ENCODE measurements at places on chromosomes 7 and 10.
A peak's percentile ranks its signal among the peaks of the same experiment; 100 is the strongest.

- DNase-seq = no peak
These were observed 27.8 kb downstream of the ENTPD1 start for GRCh38 chr10:95783741-95784140.

DNA sequence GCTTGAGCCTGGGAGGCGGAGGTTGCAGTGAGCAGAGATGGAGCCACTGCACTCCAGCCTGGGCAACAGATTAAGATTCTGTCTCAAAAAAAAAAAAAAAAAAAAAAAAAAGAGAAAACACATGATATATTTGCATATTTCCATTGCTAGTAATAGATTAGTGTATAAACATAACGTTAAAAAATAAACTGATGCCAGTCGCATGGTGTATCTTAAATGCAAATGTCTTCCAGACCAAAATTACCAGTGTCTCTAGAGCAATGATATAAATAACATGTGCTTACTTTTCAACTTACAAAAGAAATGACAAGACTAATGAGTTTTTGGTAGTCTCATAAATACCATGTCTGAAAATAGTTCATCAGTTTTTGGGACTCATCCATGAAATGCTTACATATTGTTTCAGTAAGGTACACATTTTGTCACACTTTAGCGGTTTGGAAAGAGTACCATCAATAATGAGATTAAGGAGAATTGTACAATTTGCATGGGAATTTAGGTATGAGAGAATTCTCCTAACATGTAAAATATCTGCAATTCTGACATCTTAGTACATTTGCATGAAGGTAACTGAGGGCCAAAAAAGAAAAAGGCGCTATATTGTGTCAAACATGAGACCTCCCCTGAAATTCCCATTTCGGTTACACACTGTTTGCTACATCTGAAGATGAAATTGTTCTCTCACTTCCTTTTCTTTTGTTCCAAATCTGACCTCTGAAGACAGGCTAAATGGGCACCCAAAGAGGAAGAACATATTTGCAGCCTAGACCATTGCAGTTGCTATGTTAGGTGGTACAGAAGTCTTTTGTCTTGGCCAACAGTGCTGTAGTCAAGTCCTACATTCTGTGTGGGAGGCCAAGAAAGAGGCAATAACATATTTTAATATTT, 51.5 kb upstream of the PIP4K2A start:
- DNase-seq = no peak

GRCh38 chr7:158246960-158247673, 340.5 kb downstream of the PTPRN2 start:
- no peak for DNase-seq

GRCh38 chr10:65394502-65395297, 1531.1 kb upstream of the LRRTM3 start:
- DNase-seq = no peak

DNA sequence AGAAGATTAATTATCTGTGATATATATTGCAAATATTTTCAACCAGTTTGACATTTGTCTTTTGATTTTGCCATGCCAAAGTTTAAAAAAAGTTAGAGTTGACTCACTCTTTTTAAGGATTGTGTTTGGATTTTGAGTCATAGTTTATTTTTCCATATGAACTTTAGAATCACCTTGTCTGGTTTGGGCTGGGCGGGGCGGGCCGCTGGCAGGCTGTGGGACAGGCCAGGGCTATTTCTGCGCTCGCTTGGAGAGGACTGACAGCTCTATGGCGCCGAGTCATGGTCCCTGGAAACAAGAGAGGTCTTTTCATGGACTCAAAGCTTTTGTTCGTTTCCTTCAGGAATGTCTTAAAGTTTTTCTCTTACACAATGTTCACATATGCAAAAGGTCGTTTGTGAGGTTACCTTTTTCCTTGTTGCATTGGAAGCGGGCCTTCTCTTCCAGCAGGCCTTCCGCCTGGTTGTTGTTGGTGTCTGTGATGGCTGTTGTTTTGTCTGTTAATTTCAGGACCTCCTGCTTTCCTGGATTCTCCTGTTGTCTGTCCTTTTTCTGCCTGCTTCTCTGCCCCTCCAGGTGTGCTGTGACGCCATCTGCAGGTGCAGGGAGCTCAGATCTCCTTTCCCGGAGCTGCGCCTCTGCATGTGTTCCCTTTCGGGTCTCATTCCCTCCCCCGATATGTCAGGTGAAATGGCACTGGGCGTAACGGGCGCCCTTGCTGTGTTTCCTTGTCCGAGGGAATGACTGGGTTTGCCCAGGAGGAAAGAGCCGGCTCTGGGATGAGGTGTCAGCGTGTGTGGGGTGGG, 53.8 kb downstream of the INPP5A start:
- DNase-seq = no peak

DNA sequence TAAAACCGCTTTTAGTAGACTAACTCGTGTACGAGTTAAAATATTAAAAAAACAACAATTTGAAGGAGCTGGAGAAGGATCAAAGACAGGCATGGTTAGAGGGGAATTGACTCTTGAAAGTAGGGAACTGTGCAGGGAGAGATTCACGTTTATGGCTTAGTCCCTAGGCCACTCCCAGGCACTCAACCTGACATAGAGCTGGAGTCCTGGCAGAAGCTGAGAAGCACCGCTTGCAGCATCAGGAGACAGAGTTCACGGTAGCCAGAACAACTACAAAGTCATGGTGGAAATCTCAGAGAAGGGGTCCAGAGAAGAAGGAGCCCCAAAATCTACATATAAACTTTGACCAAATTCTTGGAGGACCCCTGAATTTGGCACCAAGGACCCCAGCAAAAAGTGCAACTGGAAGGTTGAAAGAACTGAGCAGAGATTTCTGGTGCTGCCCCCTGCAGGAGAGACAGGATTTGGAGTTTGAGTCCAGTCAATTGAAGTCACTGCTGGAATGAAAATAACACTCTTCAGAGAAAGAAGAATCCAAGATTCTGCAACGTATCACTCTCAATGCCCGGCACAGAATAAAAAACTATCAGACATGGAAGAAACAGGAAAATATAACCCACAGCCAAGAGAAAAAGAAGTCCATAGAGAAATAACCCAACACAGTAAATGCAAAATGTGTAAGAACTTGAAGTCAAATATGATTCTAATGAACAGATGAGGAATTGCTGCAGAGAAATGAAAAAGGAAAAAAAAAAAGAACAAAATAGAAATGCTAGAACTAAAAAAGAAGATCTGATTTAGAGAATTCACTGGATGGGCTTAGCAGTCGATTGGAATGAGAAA, 493.3 kb upstream of the PODXL start:
- peak; percentile 23 for DNase-seq

DNA sequence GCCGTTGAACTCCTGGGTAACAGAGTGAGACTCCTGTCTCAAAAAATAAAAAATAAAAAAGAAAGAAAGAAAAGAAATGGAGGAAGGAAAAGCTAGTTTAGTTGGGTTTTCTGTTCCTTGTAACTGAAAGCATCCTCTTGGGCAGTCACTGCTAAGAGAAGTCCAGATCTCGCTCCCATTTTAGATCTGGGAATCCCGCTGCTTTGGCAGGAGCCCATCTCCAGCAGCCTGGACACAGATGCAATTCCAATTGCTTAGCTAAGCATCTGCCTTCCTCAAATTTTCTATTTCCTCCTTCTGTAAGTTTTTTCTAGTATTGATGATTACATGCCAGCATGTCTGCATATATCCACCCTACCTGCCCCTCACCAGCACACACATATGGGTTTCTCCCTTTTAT, 54.1 kb downstream of the DENND2A start:
- no peak for DNase-seq

DNA sequence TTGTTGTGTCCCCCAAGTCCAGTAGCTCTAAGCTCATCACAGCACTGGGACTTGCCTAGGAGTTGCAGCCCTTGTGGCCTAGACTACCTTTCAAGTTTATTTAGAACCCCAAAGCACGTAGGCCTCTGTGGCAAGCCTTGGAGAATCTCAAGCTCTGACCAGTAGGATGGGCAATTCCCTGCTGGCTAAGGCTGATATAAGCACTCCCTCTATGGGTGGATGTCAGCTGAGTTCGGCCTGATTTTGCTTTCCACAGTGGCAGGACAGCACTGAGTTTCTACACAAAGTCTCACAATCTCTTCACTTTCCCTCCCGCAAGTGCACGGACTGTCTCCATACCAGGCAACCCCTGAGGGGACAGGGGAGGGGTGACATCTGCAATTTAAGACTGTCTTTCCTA, 886.4 kb upstream of the LRRN3 start:
- DNase-seq = no peak

DNA sequence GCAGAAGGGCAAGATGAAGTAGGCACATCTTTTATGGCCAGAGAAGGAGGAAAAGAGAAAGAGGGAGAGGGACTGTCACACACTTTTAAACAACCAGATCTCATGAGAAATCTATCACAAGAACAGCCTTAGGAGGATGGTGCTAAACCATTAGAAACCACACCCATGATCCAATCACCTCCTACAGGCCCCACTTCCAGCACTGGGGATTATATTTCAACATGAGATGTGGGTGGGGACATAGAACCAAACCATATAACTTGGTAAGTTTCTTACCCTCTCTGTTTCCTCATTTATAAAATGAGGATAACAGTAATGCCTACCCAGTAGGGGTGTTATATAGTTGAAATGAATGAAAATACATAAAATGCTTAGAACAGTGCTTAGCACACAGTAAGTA, 66.0 kb downstream of the CHCHD3 start:
- DNase-seq = no peak

GRCh38 chr10:76651154-76651553, 986.5 kb downstream of the KCNMA1 start:
- DNase-seq = no peak

DNA sequence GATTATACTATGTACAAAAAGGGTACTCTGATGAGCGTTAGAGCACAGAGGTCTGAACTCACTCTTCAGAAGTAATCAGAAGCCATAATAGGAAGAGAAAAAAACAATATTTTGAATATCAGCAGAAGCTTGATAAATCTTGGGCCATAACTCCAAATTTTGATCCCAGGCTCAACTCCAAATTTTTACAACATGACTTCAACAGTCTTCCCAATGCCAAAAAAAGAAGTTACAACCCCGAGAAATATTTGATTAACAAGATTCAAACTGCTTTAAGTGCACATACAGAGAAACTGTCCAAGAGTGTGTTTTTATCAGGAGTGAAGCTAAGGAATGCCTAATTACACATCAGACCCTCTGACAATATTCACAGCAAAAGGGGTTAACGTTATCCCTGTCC, 7.5 kb downstream of the MPP7 start:
- no peak for DNase-seq

DNA sequence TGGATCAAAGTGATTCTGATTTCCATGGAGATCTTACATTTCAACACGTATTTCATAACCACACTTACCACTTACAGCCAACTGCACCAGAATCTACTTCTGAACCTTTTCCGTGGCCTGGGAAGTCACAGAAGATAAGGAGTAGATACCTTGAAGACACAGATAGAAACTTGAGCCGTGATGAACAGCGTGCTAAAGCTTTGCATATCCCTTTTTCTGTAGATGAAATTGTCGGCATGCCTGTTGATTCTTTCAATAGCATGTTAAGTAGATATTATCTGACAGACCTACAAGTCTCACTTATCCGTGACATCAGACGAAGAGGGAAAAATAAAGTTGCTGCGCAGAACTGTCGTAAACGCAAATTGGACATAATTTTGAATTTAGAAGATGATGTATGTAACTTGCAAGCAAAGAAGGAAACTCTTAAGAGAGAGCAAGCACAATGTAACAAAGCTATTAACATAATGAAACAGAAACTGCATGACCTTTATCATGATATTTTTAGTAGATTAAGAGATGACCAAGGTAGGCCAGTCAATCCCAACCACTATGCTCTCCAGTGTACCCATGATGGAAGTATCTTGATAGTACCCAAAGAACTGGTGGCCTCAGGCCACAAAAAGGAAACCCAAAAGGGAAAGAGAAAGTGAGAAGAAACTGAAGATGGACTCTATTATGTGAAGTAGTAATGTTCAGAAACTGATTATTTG, 15.3 kb downstream of the HNRNPA2B1 start:
- no peak for DNase-seq

DNA sequence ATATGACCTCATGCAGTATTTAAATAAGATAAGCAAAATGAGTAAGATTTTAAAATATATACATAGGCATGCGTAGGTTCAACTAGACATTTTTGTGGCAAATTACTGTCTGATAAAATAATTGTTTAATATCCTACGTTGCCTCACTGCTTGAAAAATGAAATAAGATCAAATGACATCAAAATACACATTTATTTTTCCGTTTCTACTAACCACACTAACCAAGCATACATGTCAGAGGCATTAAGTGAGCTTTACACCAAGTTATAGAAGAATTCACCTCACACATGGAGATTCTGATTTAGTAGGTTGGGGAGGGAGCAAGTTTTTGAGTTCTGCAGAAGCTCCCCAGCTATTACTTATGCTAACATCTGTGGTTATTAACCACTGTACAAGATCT, 66.8 kb downstream of the RSU1 start:
- DNase-seq = no peak

DNA sequence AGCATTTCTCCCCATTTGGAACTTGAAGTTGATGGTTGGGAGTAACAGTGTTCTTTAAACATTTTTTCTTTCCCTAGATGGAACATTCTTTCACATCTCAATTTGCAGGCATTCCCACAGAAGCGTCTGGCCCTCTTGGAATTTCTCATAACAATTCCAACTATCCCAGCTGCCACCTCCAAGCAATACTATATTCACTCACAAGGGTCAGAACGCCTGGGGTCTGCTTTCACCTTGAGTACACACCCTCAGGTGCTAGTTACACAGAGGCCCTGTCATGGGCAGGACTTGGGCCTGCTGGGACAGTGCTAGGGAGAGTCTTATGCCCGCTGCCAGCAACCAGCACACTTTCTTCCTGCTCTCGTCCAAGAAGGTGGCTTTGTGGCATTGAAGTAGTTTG, 136.5 kb downstream of the JCAD start:
- DNase-seq = no peak

- no peak for DNase-seq
These were observed 10.5 kb upstream of the C10orf71 start for GRCh38 chr10:49288341-49289065.

DNA sequence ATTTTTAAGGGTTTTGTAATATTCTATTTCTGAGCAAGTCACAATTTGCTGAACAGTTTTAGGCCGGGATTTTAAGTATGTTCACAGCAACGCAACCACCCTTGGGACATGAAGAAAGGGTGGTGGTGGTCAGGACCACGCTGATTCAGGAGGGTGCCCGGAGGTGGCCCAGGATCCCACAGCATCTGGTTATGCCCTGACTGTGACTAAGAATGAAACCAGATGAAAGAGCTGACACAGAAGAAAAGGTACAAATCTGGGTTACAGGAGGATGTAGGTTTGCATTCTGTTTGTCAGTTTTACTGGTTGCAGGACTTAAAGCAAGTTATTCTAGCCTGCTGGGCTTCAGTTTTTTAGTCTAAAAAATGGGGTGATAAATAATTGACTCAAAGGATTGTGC, 279.7 kb downstream of the CCSER2 start:
- DNase-seq = no peak

- peak; percentile 16 for DNase-seq
These were observed 920 bp downstream of the PRLHR start for GRCh38 chr10:118594392-118595063.
